NCI-H774 (cell line): ENCODE measurements at places on chromosomes 4 and X.

DNA sequence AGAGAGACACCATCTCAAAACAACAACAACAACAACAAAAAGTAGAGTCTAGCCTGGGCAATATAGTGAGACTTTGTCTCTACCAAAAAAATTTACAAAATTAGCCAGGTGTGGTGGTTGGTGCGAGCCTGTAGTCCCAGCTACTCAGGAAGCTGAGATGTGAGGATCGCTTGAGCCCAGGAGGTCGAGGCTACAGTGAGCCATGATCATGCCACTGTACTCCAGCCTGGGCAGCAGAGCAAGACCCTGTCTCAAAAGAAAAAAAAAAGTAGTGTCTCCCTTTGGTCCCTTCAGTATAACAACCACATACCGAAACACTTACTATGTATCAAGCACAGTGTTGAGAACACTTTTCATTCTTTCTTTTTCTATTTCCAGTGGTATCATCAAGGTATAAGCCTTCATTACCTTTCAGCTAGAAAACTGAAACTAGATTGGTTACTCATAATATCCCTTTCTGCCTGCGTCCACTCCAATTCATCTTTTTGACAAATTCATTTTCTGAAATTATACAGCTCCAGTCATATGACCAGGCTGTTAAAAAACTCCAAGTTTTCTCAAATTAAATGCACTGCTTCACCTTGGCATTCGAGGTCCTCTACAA, 54.1 kb downstream of the RPS6KA3 start:
- DNase-seq: no peak

DNA sequence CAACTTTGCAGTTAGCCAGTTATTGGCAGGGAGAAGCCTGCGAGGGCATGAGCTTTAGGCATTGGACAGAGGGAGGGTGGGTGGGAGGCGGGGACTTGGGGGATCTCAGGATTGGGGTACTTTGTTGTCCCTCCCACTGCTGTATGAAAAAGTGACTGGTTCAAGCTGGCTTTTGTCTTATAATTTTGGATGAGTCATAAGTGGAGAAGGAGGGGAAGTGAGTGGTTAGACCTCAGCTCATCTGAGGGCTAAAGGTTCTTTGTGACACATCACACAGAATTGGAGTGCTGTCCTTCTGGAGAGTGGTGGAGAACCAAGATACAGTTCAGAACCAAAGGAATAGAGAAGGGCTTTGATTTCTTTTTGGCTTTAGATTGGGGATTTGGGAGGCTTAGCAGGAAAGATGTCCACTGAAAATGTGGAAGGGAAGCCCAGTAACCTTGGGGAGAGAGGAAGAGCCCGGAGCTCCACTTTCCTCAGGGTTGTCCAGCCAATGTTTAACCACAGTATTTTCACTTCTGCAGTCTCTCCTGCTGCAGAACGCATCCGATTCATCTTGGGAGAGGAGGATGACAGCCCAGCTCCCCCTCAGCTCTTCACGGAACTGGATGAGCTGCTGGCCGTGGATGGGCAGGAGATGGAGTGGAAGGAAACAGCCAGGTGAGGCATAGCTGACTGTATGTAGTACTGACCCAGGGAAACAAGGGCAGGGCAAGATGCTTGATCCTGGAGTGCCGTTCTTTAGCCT, at the start of gene SLC4A4:
Gene SLC4A4, plus strand, starts transcription at position 175 of the 748 bp plus-strand sequence.
- DNase-seq: no peak

GRCh38 chr4:180518906-180519305, 1724.3 kb upstream of the TENM3 start:
- DNase-seq: no peak

DNA sequence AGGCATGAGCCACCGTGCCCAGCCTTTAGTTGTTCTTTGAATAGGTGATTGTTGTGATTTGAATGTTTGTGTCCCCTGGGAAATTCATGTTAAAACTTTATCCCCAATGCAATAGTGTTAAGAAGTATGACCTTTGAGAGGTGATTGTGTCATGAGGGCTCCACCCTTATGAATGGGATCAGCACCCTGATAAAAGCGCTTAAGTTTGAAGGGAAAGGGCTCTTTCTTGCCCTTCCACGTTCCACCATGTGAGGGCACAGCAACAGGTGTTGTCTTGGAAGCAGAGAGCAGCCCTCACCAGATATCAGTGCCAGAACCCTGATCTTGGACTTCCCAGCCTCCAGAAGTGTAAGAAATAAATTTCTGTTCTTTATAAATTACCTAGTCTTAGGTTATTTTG, 33.7 kb upstream of the RP2 start:
- DNase-seq: no peak

- no peak for DNase-seq
Measured at GRCh38 chrX:97267396-97268181, 383.9 kb downstream of the RPA4 start.

- no peak for DNase-seq
Measured at GRCh38 chrX:45083314-45083713, 117.4 kb downstream of the DIPK2B start.

DNA sequence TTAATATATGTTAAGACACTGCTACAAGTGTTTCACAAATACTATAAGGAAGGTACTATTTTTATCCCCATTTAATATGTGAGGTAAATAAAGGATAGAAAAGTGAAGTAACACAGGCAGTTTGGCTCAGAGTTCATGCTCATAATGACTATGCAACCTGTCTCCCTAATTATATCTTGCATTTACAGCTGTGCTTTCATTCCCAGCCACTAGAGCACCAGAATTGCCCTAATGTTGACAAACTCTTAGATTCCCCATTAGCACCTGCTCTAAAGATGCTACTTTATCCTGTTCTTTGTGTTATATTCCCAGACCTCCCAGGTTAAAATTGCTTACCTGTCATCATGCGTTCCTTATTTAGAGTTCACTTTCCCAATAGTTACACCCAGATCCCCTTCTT, 833.6 kb downstream of the CCSER1 start:
- no peak for DNase-seq

DNA sequence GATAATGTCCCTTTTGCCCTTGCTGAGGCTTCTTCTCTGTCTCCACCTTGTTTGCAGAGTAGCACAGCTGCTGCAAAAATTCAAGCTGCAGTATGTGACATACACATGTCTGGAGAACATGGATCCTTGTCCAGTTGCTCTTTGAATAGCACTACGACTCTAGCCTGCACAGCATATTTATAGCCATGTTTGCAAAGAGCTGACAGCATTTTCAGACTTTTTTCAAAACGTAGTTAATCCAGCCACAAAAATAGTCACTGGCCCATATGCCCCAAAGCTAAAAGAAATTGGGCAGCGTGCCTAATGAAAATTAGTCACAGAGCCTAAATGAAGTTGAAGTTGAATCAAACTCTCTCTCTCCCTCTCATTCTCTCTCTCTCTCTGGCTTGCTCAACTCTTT, 17.5 kb downstream of the SLC16A2 start:
- DNase-seq: no peak

GRCh38 chr4:162836773-162837172, 329.9 kb downstream of the NAF1 start:
- DNase-seq: no peak

DNA sequence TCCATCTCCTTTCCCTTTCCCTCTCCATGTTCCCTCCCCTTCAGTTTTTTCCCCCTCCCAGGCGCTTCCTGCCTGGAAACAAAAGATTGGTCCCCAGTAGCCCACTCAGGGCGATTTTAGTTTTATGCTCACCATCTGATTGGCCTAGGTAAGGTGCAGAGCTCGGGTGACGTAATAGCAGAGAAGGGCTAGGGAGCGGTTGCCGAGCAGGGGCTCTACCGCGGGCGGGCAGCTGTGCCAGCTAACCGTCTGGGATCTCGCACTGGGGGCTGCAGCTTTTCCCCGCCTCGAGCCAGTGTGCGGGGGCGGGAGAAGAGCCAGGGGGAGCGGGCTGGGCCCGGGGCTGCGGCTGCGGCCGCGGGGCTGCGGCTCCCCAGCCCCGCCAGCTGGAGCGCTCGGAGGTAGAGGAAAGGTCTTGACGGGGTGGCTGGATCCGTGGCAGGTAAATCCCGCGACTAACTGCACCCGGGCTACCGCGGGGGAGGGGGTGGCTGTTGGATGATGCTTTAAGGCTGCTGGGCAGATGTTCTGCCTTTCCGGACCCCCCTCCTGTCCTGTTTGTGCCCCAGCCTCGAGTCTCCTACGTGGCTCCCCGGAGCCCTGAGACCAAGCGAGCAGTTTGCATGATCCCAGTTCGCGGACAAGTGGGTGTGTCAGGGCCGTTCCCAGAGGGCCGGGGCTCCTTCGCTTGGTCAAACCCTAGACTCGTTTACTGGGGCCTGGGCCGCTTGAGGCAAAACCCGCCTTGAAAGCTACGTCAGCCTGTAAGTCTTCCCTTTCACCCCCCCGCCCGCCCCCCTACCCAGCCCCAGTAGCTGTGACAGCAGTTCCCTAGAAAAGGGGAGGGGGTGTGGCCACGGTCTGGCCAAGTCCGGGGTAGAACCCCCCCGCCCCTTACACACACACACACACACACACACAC, at the start of gene PAK3:
Gene PAK3, plus strand, starts transcription at position 218 of the 922 bp plus-strand sequence. CDS start 26,913 bp downstream, outside the sequence.
- DNase-seq: peak; percentile 77

- DNase-seq: peak; percentile 11
Measured at GRCh38 chrX:94058728-94059382, 384.8 kb downstream of the FAM133A start.

DNA sequence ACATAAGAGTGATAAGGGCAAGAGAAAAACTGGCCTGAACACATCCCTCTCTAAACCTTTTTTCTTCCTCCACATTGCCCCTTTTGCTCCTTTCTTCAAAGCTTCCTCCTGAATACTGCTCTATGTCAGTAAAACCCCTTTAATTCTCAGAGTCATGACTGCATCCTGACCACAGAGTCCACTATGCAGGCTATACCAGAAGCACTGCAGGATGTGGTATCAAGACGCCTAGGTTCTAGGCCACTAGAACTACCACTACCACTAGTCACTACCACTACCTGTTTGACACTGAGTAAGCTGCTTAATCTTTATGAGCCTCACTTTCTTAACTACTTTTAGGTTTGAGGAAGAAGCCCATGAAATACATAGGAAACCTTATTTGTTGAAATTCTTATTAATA, 38.7 kb downstream of the ARHGEF9 start:
- no peak for DNase-seq

GRCh38 chrX:41386222-41386990, 52.4 kb downstream of the DDX3X start:
- DNase-seq: no peak

- no peak for DNase-seq
Measured at GRCh38 chr4:36930562-36931111, 313.9 kb upstream of the NWD2 start.

GRCh38 chr4:116088771-116089170, 975.4 kb upstream of the NDST4 start:
- no peak for DNase-seq

GRCh38 chrX:9622128-9622527, 143.5 kb downstream of the GPR143 start:
- DNase-seq: no peak

DNA sequence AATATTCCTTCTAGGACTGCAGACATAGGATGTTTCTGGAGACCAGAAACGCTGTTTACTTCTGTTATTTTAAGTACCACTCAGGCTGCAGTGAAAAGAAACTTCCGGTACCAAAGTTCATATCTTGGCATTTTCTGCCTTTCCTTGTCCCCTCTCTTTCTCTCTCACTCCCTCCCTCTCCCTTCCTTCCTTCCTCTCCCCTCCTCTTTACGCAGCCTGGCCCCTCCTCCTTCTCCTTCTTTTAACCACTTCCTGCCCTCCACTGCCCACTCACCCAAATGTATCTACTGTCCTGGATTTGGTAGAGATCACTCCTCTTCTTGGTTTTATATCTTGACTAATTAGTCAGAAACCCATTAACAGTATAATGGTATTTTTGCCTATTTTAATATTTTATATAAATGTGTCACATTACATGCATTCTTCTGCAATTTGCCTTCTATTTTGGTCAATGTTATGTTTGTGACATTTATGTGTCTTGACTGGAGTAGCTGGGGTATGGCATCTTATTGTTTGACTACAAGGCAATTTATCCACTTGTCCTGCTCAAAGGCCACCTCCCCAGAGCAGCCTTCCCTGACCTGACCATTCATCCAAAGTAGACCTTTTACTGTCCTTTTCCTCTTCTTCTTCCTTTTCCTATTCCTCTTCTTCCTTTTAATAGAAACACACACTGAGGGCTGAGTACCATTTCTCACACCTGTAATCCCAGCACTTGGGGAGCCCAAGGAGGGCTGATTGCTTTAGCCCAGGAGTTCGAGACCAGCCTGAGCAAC, 56.9 kb downstream of the BCOR start:
- no peak for DNase-seq

GRCh38 chr4:128517739-128518510, 230.3 kb upstream of the PGRMC2 start:
- no peak for DNase-seq

DNA sequence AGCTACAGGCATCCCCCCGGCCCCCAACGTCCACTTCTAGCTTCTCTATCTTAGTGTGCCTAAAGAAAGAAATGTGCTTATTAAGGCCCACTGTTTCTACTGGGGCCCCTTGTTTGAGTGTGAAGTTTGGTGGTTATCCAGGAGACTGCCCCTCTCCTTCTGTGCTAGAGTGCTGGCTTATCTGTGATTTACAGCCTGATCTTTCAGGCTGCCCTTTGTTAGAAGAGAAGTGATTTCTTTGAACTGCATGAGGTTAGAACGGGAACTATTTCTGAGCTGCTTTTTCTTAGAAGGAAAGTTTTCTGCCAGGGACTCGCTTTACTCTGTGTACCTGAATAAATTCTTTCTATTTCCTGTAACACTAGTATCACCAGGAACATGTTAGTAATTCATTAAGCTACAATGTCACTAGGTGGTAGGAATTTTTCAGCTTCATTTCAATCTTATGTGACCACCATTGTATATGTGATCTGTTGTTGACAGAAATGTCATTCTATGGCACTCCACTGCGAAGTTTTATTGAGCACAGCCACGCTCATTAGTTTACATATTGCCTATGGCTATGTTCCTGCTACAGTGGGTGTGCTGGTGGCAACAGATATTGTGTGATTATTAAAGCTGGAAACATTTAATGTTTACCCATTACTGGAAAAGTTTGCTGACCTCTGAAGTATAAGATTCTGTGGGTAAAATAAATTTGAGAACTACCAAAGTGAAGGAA, 193.8 kb upstream of the CXorf51B start:
- peak; percentile 35 for DNase-seq

- no peak for DNase-seq
Measured at GRCh38 chr4:128338634-128339355, 51.2 kb upstream of the PGRMC2 start.

GRCh38 chrX:71997320-71997719, 86.7 kb downstream of the NHSL2 start:
- DNase-seq: no peak

GRCh38 chr4:40918330-40918729, 168.6 kb downstream of the NSUN7 start:
- no peak for DNase-seq

DNA sequence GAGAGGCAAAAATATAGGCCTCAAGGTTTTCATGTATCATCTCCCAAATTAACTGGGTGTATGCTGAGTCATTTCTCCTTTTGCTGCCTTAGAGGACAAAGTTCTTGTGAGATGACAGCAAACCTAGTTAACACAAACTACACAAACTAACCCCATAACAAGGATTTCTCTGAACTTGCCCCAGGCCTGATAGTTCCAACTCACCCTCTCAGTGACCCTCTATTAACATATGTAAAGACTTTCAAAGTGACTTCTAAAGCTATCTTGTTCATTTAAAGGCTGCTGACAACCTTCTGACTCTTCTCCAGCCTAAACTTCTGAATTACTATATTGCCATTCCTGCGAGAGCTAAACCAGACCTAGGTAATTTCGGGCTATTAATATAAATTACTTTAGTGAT, 43.2 kb upstream of the CCDC149 start:
- no peak for DNase-seq
